ENCODE measurements at places on chromosomes 16 and 17.

DNA sequence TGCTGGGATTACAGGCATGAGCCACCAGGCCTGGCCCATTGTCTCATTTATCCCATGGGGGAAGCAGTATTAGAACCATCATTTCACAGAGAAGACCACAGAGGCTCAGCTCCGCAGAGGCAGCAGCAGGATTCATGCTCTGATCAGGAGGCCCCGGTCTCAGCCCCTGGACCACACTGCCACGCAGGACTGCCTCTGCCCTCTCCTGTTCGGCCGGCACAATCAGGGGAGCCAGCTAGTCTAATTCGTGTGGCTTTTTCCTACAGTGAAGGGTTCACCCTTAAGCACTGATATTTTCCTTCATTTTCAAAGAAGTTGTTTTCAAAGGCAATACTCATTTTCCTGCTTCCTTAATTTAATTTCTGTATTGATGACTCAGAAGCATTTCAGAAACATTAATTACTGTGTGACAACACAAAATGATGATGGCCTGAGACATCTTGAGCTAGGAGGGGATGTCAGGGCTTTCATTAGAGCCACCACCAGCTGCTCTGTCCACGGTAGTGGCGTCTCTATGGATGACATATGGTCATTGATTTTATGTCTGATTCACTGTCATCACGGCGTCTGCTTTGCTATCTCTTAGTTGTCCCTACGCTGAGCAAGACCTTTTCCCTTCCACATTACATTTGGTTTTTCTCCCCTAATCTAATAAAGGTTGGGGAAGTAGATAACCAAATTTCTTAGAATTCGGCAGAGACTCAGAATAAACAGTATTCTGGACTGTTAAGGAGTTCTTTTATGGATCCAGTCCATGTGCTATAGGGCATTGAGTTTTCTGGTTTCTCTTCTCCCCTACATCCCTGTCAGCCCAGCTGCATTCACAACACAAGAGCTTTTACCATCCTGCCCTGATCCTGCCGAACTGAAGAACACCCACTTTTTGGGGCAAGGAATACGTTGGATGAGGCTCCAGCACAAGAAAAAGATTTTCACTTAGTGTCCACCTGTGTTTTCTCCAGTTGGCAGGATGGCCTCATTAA, 314.0 kb downstream of the SLC39A11 start:
- H3K4me1 ChIP-seq = no peaks in the 10 kb centered on the region
- no peak for DNase-seq
- H3K36me3 ChIP-seq = peaks cover 3% of the 10 kb centered on the region

DNA sequence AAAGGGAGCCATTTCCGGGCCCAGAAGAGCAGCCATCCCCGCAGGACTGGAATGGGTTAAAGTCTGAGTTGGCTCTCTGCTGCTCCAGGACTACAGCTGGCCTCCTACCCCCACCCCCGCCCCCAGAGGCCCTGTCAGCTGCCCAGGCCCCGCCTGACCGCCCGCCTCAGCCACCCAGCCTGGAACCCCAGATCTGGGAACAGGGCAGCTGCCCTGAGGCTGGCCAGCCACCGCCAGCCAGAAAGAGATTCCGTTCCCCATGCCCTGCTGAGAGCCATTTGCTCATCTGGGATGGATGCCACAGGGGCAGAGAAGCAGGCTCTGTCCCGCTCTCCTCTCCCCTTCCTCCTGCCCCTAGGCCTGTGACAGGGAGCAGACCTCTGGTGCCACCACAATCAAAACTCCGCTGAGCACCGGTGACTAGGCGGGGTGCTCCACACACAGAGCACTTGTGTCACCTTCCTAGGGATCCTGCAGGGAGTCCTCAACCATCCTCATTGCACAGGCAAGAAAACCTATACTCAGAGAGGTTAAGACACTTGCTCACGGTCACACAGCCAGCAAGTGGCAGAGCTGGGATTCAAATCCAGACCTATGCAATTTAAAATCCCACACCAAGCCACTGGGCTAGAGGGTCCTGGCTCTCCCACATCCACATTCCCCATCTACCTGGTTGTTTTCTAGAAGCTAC, 44.1 kb downstream of the ZNF423 start:
- H3K4me1 ChIP-seq = no peaks in the 10 kb centered on the region
- no peak overlapping the region for H3K4me3 ChIP-seq
- H3K27me3 ChIP-seq = peaks cover 20% of the 10 kb centered on the region
- H3K36me3 ChIP-seq = no peaks in the 10 kb centered on the region

DNA sequence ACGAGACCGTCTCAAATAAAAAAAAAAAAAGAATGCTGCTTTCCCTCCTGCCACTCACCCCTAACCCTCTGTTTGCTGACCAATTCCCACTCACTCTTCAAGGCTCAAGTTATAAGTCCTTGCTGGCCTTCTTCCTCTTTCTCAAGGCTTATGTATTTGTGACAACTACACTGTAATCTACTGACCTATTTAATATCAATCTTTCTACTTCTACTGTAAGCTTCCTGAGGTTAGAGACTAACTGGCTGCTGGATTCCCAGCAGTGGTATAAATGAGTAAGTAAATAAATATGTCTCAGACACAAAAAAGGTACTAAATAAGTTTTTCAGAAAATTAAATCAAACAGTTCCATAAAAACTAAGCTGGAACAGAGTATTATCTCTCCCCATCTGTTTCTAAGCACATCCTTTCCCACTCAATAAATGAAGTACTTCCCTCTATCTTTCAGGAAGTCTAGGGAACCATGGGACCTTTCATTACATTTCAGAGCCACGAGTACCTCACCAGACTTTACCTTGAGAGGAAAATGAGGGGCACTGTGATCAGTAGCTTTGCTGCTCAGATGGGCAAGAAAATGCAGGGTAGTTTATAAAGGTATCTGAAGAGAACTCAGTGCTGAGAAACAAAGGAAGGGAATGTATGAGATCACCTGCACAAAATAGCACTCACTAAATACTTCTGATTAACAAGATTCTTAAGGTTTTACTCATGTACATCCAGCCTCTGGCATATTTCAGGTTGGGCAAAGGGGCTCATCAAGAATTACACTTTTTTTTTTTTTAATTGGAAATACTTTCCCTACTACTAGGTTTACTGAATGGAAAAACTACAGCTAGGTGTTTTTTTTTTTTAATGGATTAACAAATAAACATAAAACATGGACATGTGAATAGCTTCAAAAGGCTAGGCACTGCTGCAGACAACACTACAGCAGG, 10.8 kb downstream of the SSH2 start:
- peak overlapping the region; percentile 47 for H3K27ac ChIP-seq
- no peak overlapping the region for H3K4me3 ChIP-seq
- H3K4me1 ChIP-seq = peaks cover 12% of the 10 kb centered on the region

DNA sequence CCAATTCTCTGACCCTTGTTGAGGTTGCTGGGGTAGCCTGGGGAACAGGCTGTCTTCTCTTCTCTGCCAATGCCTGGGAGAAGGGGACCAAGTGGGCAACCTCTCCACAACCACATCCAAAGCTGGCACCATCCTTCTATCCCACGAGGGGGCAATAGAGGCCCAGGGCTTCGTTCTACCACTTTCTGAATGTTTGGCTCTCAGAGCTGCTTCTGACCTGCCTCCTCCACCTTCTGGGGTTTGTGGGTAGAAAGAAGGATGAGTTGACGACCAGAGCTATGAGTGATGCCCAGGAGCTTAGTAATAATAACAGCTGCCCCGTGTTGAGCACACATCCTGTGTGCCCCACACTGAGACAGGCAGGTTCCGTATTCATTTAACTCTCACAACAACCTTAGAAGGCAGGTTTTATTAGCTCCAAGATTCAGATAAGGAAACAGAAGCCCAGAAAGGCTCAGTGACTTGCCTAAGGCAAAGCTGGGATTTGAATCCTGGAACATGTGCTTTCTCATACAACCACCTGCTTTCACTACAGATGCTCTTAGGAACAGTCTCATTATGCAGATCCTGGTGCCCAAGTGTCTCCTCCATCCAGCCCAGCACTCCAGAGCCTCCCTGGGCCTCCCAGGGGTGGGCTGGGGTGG, 11.1 kb downstream of the TSPOAP1 start:
- peak overlapping the region; percentile 66 for H3K27ac ChIP-seq
- H3K36me3 ChIP-seq = peaks cover 27% of the 10 kb centered on the region
- DNase-seq = peak; percentile 77
- H3K4me1 ChIP-seq = peaks cover 18% of the 10 kb centered on the region

DNA sequence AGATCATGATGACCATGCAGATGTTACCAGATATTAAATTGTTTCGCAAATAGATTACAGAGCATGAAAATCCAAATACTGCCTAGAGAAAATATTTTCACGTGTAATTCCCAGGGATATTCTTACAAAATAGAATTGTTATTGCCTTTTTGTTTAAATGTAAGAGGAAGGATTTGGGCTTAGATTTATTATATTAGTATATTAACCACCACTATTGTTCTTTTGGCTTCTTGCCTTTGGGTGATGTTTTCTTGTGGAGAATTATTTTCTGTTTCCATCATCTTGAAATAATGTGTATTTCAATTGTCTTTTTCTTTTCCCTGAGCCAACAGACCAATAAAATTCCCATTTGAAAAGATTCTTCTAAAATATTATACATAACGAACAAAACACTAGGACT, 109.7 kb upstream of the NUDT7 start:
- no peak overlapping the region for H3K4me3 ChIP-seq
- no peaks in the 10 kb centered on the region for H3K4me1 ChIP-seq
- H3K27ac ChIP-seq = no peak overlapping the region
- H3K27me3 ChIP-seq = peaks cover 9% of the 10 kb centered on the region

DNA sequence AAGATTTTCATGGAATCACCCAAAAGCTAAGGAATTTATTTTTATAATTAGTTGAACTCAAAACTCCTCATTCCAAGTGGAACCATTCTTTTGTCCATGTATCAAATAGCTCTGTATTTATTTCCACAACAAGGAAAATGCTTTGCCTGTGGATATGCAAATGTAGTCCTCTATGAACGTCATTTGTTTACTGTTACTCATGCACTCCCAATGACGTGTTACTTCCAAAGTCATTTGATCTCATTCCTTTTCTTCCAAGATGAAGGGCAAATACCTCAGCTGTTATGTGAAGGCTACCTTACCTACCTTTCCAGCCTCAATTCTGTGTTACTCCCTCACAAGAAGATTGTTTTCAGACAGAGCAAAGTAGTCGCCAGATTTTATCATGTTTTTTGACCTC, 83.7 kb downstream of the ITFG1 start:
- H3K36me3 ChIP-seq = peaks cover 6% of the 10 kb centered on the region
- no peak overlapping the region for H3K27ac ChIP-seq
- no peaks in the 10 kb centered on the region for H3K4me1 ChIP-seq
- no peak for DNase-seq

DNA sequence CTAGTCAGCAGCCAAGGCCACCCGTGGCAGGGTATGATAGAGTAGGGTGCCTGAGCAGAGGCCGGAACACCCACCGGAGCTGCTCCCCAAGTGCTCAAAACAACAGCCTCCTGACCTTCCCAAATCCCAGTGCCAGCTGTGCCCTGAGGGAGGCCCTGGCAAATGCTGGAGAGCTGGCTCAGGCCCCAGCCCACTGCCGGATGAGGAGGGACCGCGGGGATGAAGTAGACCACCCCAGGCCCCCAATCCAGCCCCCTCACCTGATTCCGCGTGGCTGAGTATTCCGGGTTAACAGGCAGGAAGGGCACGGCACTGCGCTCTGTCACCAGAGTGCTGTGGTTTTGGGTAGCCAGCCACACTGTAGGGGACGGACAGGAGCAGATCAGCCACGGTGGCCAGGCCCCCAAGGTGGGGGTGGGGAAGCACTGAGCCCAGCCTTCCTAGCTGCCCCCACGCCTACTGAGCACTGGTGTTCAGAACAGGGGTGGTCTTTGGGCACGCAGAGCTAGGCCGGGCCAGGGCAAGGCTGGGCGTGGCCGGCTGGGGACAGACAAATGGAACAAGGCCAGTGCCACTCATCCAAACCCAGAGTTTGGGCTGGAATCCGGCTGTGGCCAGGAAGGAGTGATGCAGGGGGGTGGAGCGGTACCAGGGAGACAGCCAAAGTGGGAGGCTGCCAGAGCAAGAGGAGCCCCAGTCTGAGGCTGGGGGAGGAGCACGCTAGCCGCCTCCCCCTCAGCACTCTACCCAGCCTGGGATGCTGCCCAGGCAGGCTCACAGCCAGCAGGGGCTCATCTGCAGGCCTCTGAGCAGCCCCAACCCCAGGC, 9.1 kb downstream of the TP53I13 start:
- H3K36me3 ChIP-seq = peaks cover 51% of the 10 kb centered on the region
- no peak for DNase-seq
- H3K27ac ChIP-seq = peak overlapping the region; percentile 87
- H3K4me1 ChIP-seq = peaks cover 12% of the 10 kb centered on the region

DNA sequence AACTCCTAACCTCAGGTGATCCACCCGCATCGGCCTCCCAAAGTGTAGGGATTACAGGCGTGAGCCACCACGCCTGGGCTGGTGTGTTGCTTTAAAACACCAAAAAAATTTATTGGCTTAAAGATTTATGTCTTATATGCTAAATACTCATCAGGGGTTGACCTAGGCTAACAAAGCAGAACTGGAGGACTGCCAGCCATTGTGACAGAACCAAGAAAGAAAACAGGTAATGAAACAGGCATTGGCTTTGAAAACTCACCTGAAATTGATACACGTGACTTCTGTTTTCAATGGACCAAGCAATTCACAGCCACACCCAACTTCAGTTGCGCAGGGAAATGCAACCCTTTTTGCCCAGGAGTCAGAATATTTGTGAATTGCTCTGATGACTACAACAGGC, 4.9 kb upstream of the PHAF1 start:
- no peak overlapping the region for H3K4me3 ChIP-seq
- peaks cover 3% of the 10 kb centered on the region for H3K4me1 ChIP-seq
- no peak for DNase-seq
- H3K27me3 ChIP-seq = no peaks in the 10 kb centered on the region
- peaks cover 13% of the 10 kb centered on the region for H3K36me3 ChIP-seq

- DNase-seq = no peak
- no peaks in the 10 kb centered on the region for H3K4me1 ChIP-seq
- H3K36me3 ChIP-seq = peaks cover 3% of the 10 kb centered on the region
- H3K4me3 ChIP-seq = no peak overlapping the region
Observed at GRCh38 chr16:78461087-78461486, 361.6 kb downstream of the WWOX start.

- no peak for DNase-seq
- no peaks in the 10 kb centered on the region for H3K27me3 ChIP-seq
- no peak overlapping the region for H3K27ac ChIP-seq
- peaks cover 5% of the 10 kb centered on the region for H3K36me3 ChIP-seq
Observed at GRCh38 chr16:84471316-84471715, 33.1 kb downstream of the MEAK7 start.

DNA sequence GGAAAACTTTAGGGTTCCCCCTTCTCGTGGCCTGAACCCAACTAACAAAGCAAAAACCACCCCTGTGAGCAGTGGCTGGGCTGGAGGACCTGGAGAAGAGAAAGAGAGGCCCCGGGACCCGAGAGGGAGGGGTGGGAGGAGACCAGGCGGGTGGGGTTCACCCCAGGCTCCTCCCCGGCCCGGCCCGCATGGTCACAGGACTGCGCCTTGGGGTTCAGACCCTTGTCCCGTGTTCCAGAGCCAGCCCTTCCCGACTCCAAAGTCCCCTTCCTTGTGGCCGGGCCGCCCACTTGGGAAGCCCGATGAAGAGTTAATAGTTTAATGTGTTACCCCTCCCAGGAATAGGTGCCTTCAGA, 852 bp downstream of the MARVELD3 start:
- H3K27me3 ChIP-seq = no peaks in the 10 kb centered on the region
- H3K27ac ChIP-seq = no peak overlapping the region
- peak overlapping the region; percentile 9 for H3K4me3 ChIP-seq
- no peak for DNase-seq

- DNase-seq = no peak
- no peak overlapping the region for H3K4me3 ChIP-seq
- H3K4me1 ChIP-seq = no peaks in the 10 kb centered on the region
- no peak overlapping the region for H3K27ac ChIP-seq
- no peaks in the 10 kb centered on the region for H3K27me3 ChIP-seq
Observed at GRCh38 chr17:274902-275301, 77.7 kb downstream of the RPH3AL start.

All from effector memory CD8-positive, alpha-beta T cell (primary cell).